ENCODE measurements at places on chromosomes 4 and X. TPM values are rescaled to one million over a fixed set of nuclear protein-coding genes. Genes with fewer than 3 reads are reported as not detected.
A peak's percentile ranks its signal among the peaks of the same experiment; 100 is the strongest.

SPATA18 gene
- 1.1 TPM for polyA plus RNA-seq

FREM3 gene
- 0.16 TPM for polyA plus RNA-seq

SPANXA2 gene
- polyA plus RNA-seq: not detected

NHS gene
- 25.4 TPM for polyA plus RNA-seq

NAA11 gene
- not detected for polyA plus RNA-seq

ATP11C gene
- 31.9 TPM for polyA plus RNA-seq

GRCh38 chrX:138765051-138765450 is 53.5 kb upstream of the FGF13 start:
- DNase-seq: no peak

- DNase-seq: no peak
Observed at GRCh38 chr4:61195101-61195500, 5.0 kb upstream of the ADGRL3 start.

DNA sequence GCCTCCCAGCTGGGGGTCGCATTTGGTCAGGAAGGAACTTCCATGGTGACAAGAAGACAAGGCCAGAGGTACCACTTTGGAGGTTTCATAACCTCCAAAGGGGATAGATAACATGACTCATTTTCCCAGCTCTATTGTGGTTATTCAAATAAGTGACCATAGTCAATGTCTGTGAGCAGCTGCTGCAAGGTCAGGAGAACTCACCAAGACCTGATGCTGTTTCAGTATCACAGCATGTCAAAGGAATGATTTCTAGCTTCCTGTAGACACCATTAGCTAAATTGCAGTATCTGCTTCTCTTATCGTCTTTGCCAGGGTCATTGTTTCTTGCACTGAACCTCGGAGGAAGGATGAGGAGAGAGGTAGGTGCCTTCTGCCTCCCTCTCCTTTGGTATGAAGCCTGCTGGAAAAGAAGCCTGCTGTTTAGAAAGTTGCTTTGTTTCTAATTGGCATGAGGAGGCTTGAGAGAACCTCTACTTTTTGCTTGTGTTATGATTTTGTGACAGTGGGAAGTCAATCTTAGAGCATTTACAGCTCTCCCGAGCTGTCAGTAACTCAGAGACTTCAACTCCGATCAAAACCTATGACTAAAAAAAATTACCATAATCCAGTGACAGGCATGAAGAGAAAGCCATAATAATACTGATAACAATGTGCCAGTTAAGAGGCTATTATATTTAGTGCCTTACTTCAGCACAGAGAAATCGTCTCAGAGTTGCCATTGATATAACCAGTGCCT is 38.0 kb upstream of the GATB start:
- DNase-seq: no peak

DNA sequence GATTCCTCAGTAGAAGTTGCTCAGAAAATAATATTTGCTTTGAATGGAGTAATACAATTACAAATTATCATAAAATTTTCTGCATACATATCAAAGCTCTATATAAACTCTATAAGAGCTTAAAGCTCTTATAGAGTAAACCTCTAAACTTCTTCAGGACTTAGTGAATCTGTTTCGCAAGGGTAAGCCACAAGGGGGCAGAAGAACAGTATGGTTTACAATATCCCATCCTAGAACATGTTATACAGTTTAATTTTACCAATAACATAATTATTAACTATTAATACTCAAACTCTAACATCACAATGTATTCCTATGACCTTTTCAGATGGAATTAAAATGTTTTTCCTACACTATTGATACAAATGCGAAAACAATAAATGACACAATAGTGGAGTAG is 33.8 kb upstream of the SPANXN1 start:
- no peak for DNase-seq

DNA sequence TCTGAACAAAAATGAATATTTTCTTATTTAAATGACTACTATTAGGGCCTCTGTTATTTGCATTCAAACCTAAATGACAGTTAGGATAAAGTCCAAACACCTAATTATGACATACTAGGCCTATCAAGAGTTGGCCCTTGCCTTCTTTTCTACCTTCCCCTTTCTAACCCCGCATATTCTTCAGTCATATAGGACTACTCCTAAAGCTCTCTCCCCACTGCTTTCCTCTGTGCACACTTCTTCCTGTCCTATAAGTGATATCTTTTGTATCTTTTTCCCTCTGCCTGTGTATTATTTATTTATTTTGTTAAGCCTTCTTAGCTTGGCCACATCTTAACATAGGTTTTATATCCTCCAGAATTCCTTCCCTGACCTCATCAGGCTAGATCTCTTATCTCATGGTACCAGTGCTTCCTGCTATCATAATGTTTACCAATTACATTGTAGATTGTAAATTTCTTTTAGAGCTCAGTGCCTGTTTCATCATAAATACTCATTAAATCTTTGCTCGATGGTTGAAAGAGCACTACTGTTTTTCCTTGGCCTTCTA is 22.5 kb downstream of the ERVMER34-1 start:
- no peak for DNase-seq

DNA sequence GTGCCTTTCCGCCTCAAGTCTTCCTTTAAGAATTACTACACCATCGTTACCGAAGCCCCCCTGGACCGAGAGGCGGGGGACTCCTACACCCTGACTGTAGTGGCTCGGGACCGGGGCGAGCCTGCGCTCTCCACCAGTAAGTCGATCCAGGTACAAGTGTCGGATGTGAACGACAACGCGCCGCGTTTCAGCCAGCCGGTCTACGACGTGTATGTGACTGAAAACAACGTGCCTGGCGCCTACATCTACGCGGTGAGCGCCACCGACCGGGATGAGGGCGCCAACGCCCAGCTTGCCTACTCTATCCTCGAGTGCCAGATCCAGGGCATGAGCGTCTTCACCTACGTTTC is 2.2 kb downstream of the PCDH10 start:
- DNase-seq: no peak

GRCh38 chr4:25847329-25847728 is 15.5 kb downstream of the SEL1L3 start:
- no peak for DNase-seq

- DNase-seq: no peak
Observed at GRCh38 chr4:158644760-158645159, 26.9 kb downstream of the C4orf46 start.

GRCh38 chrX:97498093-97498492 is 614.4 kb downstream of the RPA4 start:
- DNase-seq: no peak

DNA sequence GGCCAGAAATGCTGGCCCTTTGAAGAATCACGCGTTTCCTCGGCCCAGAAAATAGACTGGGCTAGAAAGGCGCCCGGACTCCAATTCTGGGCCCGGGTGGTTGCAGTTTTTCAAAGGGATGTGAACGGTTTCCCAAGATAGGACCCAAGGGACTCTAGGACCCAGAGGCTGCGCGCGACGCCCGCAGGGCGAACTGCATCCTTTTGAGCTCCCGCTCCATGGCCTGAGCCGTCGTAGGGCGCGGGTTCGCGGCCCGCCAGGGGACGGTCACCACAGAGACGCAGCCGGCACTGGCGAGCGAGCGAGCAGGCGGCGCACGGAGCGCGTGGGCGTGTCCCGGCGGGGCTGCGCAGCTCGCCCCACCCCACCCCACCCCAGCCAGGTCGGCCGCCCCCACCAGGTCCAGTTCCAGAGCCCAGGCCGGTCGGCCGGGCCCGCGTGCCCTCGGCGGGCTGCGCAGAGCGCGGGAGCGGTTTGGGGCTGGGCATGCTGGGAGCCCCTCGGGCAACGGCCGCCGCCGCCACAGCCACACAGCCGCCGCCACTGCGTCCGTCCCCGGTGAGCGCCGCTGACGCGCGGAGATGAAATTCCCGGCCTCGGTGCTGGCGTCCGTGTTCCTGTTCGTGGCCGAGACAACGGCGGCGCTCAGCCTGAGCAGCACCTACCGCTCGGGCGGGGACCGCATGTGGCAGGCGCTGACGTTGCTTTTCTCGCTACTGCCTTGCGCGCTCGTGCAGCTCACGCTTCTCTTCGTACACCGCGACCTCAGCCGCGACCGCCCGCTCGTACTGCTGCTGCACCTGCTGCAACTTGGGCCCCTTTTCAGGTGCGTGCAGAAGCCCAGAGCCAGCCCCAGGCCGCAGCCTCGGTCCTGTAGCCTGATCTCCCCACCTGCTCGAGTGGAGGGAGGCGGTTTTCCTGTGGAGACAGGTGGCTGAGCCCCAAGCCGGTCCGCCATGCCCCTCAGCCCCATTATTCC is at the start of gene XK:
XK (plus strand) TSS at position 411 of the 979 bp plus-strand sequence; CDS start at position 582, 171 bp downstream.
- peak; percentile 17 for DNase-seq

Measured in renal pelvis (tissue), 12 donors.